ENCODE measurements at places on chromosomes 2 and 18.

- no peak for DNase-seq
Observed at GRCh38 chr2:75003773-75004172, 45.3 kb downstream of the POLE4 start.

DNA sequence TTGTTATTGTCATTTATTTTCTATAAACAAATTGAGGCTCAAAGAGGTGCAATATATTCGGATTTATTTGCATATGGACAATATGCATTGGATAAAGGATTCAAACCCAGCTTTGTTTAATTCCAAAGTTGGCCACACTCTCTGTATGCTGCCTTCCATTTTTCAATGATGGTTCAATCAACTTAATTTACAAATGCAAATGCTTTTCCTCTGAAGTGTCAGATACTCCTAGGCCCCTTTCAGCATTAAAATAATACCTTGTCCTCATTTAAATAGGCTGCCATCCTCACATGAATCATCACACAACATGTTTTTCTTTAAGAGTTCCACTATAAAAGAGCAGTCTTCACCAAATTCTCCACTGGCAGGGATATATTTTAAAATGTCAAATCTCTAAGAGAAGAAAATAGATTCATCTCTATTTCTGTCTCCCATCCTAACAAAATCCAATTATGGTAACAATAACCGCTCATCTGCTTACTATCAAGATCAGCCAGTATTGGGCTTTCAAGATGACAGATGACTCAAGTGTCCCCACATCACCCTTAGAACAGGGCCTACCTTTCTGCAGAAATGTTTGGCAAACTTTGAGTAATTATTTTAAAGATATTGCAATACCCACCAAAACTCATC is 114.8 kb downstream of the SCG2 start:
- no peak for DNase-seq

DNA sequence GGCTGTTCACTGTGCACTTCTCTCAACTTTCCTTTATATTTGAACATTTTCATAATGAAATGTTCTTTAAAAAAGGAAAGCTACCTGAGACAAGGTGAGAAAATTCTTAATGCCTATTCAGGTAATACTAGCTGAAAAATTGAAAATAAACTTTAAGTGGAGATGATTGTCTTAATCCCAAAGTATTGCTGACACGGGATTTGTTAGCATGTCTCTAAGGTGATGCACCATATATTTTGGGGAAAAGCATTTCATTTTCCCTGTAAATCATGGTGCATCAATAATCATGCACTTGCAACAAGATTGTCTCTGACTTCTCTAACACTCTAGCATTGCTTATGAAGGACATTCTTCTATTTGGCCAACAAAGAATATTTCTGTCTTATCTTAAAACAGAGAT is 848.0 kb downstream of the DPP10 start:
- no peak for DNase-seq

GRCh38 chr2:55992455-55992854 is 68.9 kb upstream of the EFEMP1 start:
- peak; percentile 99 for DNase-seq

DNA sequence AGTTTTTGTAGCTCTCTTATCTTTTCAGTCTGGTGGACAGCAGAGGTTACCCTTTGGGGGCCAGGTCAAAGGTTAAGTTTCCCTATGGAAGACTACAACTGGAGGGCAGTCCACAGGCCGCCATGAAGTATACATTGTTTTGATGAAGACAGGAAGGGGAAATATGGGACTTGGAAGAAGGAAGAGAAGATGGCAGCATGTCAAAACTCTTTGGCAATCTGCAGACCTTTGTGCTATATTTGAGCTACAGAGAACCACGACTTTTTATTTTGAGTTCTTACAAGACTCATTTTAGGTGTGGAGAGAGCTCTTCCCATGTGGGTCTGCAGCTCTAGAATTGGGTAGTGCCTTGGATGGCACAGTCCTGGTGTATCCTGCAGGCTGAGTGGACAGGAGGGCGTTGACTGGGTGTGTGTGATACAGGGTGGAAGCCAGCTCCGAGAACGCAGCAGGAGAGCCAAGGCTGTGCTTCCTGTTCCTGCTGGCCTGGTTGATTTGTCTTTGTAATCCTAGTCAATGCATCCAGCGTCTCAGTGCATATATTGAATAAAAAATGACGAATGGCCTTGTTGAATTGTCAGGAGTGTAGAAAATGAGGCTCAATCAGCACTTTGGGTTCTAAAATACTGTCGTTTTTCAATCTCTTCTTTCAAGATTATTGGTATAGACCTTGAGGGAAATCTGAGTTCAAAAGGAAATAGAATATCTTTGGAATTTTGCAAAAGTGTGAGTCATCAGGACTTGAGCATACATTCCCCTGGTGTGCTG is 11.5 kb downstream of the ITGA6 start:
- DNase-seq: no peak

GRCh38 chr18:56097621-56098020 is 509.6 kb upstream of the TCF4 start:
- DNase-seq: no peak

- no peak for DNase-seq
Observed at GRCh38 chr2:189581354-189582139, 961 bp upstream of the SLC40A1 start.

GRCh38 chr2:158317642-158318041 is 138.9 kb downstream of the CCDC148 start:
- no peak for DNase-seq

- no peak for DNase-seq
Observed at GRCh38 chr2:100754951-100755350, 65.0 kb upstream of the NPAS2 start.

DNA sequence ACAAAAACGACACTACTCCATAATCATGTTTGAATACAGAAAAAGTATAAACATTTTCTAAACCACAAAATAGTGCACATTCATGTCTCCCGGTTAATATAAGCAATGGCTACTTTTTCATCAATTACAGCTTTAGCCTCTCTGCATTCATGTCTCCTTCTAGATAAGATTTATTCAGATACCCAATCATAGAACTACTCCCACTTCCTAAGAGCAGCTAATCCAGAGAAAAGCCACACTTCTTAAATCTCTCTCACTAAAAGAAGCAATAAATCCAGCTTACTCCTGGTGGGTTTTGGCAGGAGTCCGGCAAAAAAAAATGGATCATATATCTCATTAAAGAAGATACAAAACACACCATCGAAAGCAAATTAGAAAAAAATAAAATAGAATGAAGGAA is 20.1 kb downstream of the DSEL start:
- no peak for DNase-seq

GRCh38 chr18:76980663-76981395 is 151.8 kb downstream of the MBP start:
- no peak for DNase-seq

- DNase-seq: no peak
Observed at GRCh38 chr18:54647176-54647575, 56.1 kb downstream of the DYNAP start.

DNA sequence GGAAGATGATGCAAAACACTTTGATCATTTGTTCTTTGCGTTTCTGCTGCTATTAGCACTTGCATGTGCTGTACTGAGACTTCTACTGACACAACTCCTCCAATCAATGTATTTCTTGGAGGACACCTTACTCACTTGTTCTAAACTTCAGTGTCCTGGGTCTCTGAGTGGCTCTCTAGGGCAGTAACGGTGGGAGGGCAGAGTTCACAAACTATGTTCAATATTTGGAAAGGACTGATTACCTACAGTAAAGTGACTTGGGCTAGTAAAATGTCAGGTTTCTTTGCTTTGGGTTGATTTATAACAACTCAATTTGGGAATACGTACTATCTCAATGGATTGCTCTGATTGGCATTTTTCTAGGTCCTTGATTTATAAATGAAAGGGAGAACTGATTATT is 49.3 kb upstream of the PAX8 start:
- no peak for DNase-seq

GRCh38 chr2:159996792-159997546 is 65.4 kb downstream of the PLA2R1 start:
- peak; percentile 25 for DNase-seq

DNA sequence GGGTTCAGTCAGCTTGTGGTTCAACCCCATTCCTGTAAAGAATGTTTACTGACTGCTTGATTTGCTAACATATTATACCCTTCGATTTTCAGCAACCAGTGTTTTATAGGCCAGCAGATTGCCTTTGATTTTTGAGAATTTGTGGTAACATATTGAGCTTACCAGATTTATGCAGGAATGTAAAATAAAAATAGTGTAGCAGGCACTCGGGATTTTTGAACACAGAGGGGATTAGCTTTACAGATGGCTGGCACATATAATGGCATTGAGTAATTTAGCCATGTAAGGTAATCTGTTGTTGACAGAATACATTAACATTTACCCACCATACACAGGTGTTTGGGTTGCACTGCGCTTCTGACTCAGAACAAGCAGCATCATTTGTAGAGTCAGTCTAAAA is 354.0 kb downstream of the LRRTM1 start:
- no peak for DNase-seq

GRCh38 chr2:20145497-20146193 is 79.3 kb downstream of the SDC1 start:
- no peak for DNase-seq

Data from AG09309 (cell line).